ENCODE measurements at places on chromosomes 1 and 21. TPM values are rescaled to one million over a fixed set of nuclear protein-coding genes. Genes with fewer than 3 reads are reported as not detected.

Gene CD1B
- 0.13 TPM for polyA plus RNA-seq

- DNase-seq = no peak
Observed at GRCh38 chr1:10635992-10636391, 160.5 kb downstream of the CASZ1 start.

GRCh38 chr1:172581273-172581672 is 48.3 kb downstream of the SUCO start:
- DNase-seq = no peak

GRCh38 chr1:42931108-42931539 is 27.5 kb downstream of the SLC2A1 start:
- no peak for DNase-seq

DNA sequence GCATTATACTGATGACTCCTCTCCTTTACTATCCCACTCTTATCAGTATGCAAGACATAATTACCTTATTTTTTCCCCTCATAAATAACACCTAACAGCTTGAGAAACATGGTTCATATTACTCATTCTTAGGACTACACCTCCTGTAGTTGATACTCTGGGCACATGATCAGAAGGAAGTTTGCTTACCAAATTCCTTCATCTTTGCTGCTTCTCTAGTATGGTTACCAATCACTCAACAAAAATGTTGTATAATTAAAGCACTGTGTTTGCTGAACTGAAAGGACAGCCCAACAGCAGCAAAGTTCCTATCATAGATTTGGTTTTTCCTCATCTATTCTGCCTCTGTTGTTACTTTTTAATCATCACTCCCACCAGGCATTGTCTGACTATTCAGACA is 586.3 kb downstream of the LRRIQ3 start:
- DNase-seq = no peak

Measured in right renal cortex interstitium (tissue), 3 donors.